ENCODE measurements at places on chromosomes 3 and 15.

GRCh38 chr3:13053420-13053819, 19.8 kb downstream of the IQSEC1 start:
- no peak for DNase-seq

GRCh38 chr3:151896246-151897012, 23.0 kb downstream of the SUCNR1 start:
- no peak for DNase-seq

DNA sequence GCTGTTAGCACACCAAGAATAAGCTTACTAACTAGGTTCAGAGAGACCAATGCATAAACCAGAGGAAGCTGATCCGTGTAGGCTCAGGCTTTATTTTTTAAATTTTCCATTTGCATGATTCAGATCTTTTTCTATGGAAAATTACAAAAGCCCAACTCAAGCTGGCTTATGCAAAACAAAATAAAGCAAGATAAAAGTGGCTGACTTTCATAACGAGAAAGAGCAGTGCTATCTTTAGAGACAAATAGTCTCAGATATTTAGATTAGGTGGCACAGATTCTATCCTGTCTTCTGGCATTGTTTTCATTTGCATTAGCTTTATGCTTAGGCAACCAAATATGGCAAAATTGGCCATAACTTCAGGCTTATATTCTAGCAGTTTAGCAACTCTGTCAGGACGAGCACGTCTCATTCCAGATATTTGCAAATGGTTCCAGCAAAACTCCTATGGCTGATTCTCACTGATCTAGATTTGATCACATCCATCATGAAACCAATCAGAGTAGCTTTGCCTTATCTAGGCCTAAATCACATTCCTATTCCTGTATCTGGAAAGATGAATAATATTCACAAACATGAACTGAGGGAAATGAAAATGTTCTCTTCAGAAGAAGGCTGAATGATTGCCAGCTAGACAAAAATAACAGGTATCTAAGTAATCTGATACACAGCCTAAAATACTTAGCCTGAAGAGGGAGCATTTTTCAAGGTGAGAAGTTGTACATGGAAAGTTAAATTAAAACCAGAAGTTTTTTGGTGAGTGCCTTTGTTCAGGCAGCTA, 216.4 kb upstream of the DPPA4 start:
- DNase-seq, result no peak

DNA sequence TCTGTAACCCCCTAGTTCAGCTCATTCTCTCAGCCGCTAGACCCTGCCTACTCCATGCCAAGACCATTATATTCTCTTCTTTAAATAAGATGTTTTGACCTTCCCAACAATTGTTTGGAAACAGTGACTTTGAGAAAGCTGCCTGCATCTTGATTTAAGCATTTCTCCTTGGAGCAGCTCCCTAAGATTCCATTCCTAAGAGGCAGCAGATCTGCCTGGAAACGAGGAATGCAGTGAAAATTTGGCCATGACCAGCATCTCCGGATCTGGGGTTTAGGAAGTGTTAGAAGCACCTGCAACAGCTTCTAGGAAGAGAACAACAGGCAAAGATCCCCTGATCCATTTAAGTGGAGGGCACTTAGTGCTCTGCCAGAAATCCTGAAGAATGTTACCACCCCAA, 235.7 kb downstream of the NTRK3 start:
- DNase-seq, result no peak

DNA sequence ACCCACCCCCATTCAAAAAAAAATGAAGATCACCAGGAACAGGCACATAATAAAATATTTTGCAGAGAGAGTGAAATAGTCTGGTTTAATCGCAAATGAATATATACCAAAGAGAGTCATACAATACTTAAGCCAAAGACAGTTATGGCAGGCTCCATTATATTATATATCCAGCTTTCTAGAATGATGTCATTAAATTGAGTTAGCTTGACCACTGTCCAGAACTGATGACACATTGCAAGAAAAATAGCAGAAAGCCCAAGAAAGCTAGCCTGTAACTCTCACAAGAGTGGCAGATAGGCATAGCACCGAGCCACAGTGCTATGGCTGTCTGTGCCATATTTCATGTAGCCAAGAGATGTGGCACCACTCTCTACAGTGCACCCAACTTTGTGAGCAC, 231.9 kb upstream of the SEMA6D start:
- no peak for DNase-seq

DNA sequence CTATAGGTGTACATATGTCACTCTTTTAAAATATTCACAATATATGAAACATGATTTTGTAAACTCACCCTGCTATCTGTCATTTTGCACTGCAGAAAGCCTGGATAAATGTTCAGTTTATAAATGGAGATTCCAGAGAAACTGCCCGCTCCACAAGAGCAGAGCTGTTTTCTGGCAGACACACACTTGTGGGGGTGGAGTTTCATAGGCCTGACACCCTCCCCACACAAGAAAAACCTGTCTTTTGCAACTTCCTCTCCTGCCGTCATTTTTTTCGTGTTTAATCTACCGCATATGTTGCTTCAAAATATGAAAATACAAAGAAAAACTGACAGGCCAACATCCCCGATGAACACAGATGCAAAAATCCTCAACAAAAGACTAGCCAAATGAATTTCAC, 479.0 kb downstream of the GABRG3 start:
- DNase-seq, result no peak

DNA sequence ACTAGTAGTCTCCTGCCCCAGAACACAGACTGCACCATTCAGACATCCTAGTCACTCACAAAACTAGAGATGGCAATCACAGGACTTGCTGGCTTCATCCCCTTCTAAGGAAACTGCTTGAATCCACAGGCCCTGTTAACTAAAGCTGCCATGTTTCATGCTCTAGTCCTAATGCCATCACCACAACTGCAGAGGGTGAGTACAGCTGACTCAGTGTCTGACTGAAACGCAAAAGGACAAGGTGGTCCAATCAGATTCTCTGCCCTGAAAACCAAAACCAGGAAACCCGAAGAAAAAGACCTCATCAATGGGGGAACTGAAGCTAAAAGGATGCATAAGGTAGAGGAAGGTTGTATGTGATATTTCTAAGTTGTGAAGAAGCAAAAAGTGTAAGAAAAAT, 25.2 kb upstream of the TFDP2 start:
- DNase-seq, result no peak

GRCh38 chr3:105480768-105481167, 114.1 kb downstream of the ALCAM start:
- DNase-seq, result no peak

DNA sequence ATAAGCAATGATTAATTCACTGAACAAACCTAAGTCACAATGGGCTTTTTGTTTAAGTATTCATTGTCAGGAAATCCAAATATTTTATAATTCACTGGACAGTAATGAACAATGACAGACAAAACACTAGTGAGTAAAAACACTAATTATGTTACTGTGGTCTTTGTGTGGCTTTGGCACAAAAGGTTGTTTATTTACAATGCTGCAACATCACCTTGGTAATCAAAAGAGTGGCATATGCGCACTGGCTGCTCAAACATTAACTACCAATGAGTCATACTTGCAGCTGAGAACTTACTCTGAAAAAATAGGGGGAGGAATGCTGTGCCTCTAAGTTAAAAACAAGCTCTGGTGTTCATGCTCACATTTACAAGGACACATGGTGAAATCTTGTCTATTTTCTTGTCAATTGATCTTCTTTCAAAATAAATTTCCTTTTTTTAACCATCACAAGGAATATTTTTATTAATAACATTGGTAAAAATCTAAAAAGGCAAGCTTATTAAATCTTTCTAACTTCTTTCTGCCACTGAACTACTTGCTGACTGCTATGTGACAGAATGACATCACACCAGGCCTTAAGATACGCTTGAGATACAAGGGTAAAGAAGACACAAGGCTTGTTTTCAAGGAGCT, 85.2 kb upstream of the PPIB start:
- no peak for DNase-seq

GRCh38 chr3:124217542-124217941, 225.6 kb upstream of the ROPN1 start:
- DNase-seq, result no peak

DNA sequence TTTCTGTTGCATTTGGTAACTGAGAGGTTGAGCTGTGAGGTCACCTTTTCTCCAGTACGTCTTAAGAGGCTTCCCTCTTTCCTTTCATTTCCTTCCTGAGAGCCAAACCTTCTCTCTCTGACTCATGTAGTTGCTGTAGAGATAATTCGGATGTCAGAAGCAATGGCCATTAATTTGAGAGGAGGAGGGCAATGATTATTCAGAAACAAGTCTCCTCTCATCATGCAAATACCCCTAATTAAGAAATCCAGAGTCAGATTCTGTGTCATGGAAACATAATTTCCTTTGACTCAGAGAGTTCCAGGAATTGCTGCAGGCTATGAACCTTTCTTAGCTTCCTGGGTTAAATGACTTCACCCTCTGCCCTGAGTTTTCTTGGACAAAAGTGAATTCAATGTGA, 59.0 kb upstream of the GSK3B start:
- no peak for DNase-seq

- no peak for DNase-seq
Observed at GRCh38 chr3:151395806-151396205, 11.3 kb upstream of the P2RY12 start.

DNA sequence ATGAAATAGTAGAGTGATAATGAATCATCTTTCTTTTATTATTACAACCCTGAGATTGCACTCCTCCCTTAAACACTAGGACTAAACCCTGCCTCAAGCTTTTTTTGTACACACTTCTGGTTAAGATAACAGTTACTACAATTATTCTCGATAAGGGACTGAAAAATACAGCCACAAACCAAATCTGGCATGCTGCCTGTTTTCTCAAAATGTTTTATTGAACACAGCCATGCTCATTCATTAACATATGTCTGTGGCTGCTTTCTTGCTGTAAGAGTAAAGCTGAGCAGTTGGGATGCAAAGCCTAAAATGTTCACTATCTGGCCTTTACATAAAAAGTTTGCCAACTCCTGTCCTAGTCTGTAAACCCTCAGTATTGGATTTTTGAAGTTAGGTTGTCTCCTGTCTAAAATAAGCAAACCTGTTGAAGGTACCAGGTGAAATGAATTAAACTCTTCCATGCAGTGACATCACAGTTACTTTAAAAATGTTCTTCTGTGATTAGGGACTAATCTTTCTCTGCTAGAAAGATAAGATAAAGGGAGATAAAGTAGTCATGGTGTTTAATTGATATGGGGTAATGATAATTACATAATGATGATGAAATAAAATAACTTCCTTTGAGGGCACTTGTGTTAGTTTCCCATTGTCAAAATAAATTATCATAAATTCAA, 218.2 kb downstream of the STXBP5L start:
- no peak for DNase-seq

- no peak for DNase-seq
Observed at GRCh38 chr3:50003216-50003615, 63.3 kb downstream of the RBM6 start.

DNA sequence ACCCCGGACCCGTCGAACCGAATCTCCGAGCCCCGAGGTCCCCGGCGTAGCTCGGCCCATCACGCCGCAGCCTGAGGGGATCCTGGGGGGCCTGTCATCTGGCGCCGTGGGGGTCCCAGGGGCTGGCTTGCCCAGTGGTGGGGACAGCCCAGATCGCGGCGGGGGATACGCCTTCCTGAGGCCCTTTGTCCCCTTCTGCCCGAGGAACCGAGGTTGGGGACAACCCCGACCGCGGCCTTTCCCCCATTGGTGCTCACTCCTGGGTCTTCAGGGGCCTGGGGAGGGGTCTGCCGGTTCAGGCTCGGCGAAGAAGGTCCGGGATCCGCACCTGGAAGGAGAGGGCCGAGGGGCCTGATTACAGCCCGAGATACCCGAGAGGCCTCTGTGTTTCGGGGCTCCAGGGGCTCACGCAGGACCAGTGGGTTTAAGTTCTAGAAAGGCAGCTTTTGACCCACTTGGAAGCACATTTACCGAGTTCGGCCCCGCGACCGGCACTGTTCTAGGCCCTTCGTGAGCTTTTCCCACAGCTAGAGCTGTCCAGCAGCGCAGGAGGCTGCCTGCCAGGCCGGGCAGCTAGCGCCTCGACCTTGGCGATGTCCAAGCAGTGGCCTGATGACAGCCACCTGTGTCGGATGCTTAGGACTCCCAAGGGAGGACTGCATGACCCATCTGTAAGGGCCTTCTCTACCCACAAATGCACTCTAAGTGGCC, 504 bp downstream of the ABHD2 start:
- no peak for DNase-seq

GRCh38 chr3:113377158-113377557, 64.1 kb downstream of the CFAP44 start:
- no peak for DNase-seq

DNA sequence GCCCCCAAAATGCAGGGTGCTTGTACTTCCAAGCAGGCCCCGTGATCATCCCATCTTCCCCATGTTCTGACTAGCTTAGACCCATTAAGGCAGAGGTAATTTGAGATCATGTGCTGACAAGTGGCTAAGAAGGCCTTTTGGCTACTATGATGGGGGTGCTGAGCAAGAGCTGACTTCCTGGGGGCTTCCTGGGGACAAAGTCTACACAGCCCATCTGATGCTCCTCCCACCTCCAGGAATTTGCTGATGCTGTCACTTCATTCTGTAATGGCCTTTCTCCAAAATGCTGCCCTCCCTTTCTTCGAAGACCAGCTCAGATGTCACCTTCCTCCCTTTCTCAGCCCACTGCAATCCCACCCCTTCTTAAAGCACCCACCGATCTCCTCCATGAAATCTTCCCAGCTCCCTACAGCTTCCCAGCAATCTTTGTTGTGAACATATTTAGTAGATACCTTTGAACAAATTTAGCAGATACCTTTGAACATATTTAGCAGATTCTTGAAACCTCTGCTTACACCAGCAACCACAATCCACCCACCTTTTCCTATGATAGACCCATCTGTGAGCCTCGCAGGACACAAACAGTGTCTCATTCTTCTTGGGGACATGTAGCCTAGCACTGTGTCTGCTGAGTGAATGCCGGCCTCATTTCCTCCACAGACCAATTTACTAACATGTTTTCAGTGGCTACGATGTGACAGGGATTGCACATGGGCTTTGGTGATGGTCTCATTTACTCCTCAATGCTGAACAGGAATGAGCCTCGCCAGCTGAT, 223.3 kb downstream of the EPHB1 start:
- no peak for DNase-seq

- no peak for DNase-seq
Observed at GRCh38 chr3:120650311-120650710, 31.7 kb downstream of the HGD start.
